ENCODE measurements at places on chromosomes 13 and 19. TPM values are rescaled to one million over a fixed set of nuclear protein-coding genes. Genes with fewer than 3 reads are reported as not detected.

DNA sequence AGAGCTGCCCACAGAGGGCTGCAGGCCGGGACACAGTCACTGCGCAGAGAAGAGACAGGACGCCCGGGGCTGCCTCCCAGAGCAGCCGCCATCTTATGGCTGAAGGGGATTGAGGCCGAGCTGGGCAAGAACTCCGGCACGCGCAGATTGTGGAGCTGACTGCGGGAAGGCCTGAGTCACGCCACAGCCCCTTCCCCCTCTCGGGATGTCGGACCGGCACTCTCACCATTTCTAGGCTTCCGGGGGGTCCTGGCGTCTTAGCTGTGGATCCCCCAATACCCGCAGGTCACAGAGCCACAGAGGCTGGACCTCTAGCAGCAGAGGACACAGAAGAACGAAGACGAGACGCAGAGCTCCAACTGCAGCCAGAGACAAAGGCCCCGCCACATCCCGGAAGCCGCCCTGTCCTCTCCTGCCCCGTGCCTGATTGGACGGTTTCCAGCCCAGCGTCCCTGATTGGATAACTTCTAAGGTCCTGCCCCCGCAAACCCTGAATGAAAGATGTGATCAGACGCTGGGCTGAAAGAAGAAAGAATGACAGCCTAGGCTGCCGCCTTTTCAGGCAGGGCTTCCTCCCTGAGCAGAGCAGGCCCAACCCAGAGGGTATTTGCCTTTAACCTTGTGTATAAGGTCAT is at the start of gene ZNF43:
Gene ZNF43 (minus strand): TSS at position 373 of the 635 bp plus-strand sequence. CDS start 144 bp downstream, at position 229.
- H3K27me3 ChIP-seq, result no peaks in the 10 kb centered on the region
- peak; percentile 97 for DNase-seq
- no peaks in the 10 kb centered on the region for H3K4me1 ChIP-seq
- H3K4me3 ChIP-seq, result peak within 1 kb of the TSS; percentile 68
- peak within 1 kb of the TSS; percentile 91 for H3K27ac ChIP-seq
- H3K36me3 ChIP-seq, result no peaks in the 10 kb centered on the region

DNA sequence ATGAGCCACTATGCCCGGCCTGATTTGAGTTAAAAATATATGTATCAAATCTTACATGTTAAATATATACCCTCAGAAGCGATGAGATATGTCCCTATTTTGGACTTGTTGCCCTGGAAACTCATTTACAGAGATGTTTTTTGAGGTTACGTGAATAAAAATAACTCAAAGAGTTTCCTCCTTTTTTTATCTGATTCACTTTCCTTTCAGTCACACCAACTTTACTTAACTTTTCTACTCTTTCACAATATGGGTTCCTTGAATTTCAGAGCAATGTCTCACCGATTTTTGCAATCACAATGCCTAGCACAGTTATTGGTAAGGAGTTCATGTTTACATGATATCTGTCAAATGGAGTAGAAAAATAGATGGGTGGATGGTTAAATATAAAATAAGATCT is 2.3 kb downstream of the OR7C2 start:
- DNase-seq, result no peak
- no peaks in the 10 kb centered on the region for H3K4me1 ChIP-seq
- no peak overlapping the region for H3K27ac ChIP-seq
- H3K36me3 ChIP-seq, result no peaks in the 10 kb centered on the region

GRCh38 chr13:112077729-112078128 is 10.8 kb downstream of the SOX1 start:
- no peaks in the 10 kb centered on the region for H3K36me3 ChIP-seq
- no peak overlapping the region for H3K27ac ChIP-seq
- H3K4me3 ChIP-seq, result no peak overlapping the region
- peaks cover 84% of the 10 kb centered on the region for H3K27me3 ChIP-seq
- no peak for DNase-seq

- no peak overlapping the region for H3K4me3 ChIP-seq
- no peak for DNase-seq
- H3K36me3 ChIP-seq, result no peaks in the 10 kb centered on the region
- H3K27me3 ChIP-seq, result no peaks in the 10 kb centered on the region
Observed at GRCh38 chr13:22789027-22789593, 391.7 kb upstream of the SGCG start.

DNA sequence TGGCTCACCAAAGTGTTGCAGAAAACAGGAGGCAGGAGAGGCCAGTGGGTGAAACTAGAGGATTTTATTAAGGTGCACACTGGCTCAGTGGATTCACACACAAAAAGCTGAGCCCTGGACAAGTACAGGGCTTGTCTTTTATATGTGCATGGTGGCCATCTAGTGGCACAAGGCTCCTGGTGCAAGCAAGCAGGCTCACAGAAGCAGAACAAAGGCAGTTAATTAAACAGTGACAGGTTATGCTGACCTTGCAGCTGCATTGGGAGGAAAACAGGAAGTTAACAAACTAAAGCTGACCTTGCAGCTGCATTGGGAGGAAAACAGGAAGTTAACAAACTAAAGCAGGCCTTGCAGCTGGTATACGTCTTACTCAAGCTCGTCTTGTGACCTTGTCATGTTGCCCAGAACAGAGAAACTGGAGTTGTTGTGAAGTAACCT is 65.3 kb upstream of the ZNF681 start:
- no peaks in the 10 kb centered on the region for H3K36me3 ChIP-seq
- H3K4me3 ChIP-seq, result no peak overlapping the region
- H3K27ac ChIP-seq, result no peak overlapping the region
- H3K27me3 ChIP-seq, result no peaks in the 10 kb centered on the region
- no peaks in the 10 kb centered on the region for H3K4me1 ChIP-seq

DNA sequence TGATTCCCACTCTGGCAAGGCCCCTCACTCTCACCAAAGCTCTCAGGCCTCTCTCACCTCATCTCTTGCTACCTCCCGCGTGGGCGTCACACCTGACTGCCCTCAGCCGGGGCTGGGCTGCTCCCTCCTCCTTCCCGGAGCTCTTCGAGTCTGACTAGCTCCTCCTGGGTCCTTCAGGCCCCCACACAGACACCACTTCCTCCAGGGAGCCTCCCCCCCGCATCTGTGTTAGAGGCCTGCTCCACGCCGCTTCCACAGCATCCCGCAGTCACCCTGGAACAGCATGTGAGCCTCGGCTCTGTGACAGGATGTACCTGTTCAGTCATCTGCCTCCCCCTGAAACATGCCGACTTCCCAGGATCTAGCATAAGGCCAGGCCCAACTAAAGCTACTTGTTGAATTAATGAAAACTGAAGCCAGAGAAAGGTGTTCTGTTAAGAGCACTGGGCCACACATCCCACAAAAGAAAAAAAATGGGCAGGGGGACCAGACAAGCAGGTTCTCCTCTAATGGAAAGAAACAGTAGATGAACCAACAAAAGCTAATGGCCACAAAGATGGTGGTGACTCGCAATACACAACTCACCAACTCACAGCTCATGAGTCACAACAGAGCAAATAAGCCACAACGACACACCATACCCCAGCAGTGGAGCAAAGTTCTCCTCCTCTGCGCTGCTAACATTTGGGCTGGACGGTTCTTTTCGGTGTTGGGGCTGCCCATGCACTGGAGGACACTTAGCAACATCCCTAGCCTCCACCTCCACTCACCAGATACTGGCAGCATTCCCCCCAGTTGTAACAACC is 3.0 kb downstream of the PPP6R1 start:
- peak; percentile 42 for DNase-seq
- H3K4me3 ChIP-seq, result no peak overlapping the region
- peak overlapping the region; percentile 73 for H3K27ac ChIP-seq
- peaks cover 43% of the 10 kb centered on the region for H3K4me1 ChIP-seq

DNA sequence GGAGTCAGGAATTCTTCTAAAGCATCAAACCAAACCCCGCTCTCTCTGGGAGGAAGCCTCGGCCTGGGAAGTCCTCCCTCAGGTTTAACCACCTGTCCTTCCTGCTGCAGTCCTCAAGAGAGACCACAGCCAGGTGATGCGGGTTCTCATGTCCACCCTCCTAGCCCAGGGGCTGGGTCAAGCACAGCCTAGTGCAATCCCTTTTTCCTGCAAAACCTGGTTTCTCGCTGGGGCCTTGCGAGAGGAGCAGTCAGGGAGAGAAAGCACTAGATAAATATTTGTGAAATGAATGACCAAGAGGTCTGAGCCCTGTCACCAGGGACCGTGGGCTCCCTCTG is 2.4 kb downstream of the SLC8A2 start:
- H3K27ac ChIP-seq, result no peak overlapping the region
- DNase-seq, result no peak
- peaks cover 64% of the 10 kb centered on the region for H3K27me3 ChIP-seq
- H3K4me1 ChIP-seq, result peaks cover 4% of the 10 kb centered on the region
- no peaks in the 10 kb centered on the region for H3K36me3 ChIP-seq

DNA sequence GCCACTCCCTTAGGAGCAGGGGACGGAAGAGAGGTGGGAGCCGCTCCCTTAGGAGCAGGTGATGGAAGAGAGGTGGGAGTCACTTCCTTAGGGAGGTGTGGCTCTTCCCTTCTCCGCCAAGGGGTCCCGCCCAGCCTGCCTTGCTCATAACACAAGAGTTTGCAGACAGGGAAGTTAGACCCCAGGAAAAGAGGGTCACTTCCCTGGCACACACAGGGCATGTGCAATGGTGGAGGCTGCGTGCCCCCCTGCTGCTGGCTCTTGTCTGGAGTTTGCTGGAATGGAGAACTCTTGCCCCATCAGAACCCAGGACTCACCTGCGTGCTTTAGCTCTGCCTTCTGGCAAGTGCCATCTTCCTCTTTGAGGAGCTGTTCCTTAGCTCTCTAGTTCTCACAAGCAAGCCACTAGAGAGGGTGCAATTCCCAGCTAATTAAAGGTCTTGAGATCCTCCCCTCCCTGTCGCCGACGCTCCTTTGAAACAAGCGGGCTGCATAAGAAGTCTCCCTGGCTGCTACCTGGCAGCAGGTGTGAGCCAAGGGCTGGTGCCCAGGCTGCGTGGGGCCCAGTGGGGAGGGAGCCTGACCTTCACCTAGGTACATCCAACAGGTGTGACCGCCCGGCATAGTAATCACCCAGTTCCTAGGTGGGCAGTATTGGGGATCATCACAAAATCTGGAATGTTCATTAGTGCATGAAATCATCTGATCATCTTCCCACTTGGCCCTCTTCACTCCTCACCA is 281.6 kb downstream of the ZNF536 start:
- DNase-seq, result no peak
- no peak overlapping the region for H3K27ac ChIP-seq
- H3K36me3 ChIP-seq, result no peaks in the 10 kb centered on the region
- H3K4me1 ChIP-seq, result no peaks in the 10 kb centered on the region

DNA sequence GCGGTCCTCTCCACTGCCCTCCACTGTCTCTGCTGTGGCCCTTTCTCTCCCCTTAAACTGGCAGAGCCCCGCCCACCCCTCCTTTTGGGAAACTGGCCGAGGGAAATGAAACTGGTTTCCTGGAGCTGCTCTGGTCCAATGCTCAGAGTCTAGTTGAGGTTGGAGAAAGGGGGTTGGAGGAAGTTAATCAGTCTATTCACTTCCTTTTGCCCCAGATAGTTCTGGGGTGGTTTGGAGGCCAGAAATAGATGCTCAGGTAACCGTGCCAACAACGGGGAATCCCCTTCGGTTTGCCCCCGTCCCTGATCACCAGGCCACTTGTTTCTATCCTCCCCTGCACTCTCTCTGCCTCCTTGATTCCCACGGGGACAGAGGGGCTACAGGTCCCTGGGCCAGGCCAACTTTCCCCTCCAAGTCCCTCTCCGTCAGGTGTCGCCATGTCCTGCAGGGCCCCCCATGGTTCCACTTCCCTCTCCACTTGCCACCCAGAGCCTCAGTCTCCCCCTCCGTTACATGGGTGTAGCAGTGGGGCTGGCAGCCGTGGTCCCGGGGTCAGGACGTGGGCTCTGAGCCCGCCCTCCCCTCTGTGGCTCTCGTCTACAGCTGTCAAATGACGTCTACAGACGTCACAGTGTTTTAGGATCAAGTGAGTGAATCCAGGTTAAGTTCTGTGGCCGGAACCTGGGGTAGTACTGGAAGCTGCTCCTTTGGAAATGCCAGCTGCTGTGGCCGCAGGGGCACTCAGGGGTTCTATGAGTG is at the start of gene IL4I1:
Gene IL4I1 (minus strand): TSS at position 25 of the 759 bp plus-strand sequence. CDS start 727 bp downstream, outside the sequence.
- no peaks in the 10 kb centered on the region for H3K36me3 ChIP-seq
- H3K4me3 ChIP-seq, result no peak within 1 kb of the TSS
- H3K27me3 ChIP-seq, result no peaks in the 10 kb centered on the region
- H3K4me1 ChIP-seq, result peaks cover 10% of the 10 kb centered on the region

DNA sequence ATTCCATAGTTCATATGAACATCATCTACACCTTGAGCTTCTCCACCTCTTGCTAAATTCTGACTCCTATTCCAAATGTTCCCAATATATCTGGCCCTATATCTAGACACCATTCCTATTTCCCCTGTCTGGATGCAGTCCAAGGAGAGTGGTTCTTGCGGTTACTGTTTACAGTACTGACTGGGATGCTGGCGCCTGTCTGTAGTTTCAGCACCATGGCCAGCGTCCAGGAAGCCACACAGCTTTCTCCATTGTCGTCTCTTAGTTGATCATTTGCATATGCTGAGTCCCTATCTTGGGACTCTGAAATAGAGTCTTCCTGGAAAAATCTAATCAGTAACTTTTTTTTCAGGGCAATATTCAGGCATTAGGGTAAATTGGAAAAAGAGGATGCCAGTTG is 14.9 kb downstream of the LAIR2 start:
- peaks cover 7% of the 10 kb centered on the region for H3K27me3 ChIP-seq
- H3K27ac ChIP-seq, result no peak overlapping the region
- DNase-seq, result peak; percentile 37
- H3K36me3 ChIP-seq, result no peaks in the 10 kb centered on the region

DNA sequence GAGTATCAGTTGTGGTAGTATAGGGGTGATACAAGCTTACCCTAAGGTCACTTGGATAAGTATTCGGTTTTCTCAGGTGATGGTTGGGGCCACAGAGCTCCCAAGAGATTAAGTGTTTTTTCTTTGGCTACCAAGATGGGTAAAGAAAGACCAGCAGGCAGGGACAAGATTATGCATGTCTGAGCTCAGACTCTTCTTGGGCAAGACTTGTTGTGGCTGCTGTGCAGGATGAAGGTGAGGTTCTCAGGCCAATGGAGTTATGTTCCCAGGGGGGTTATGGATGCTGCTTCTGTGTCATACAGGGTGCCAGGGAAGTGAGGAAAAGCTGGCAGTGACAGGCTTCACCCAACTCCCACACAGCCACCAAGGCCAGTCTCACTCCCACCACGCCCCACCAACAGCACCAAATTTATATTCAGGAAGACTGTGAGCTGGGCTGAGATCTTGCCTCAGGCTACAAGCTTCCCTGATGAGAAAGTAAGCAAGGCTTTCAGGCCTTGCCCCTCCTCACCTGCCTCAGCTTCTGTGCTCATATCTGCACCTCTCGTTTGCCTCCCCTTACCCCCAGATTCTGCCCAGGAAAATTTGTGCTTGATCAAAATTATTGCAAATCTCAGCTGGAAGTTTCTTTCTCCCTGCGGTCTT is 511.8 kb upstream of the SLITRK1 start:
- DNase-seq, result no peak
- H3K36me3 ChIP-seq, result no peaks in the 10 kb centered on the region
- H3K4me1 ChIP-seq, result no peaks in the 10 kb centered on the region
- H3K27me3 ChIP-seq, result no peaks in the 10 kb centered on the region
- H3K4me3 ChIP-seq, result no peak overlapping the region

Gene EPSTI1
- 145 TPM for total RNA-seq

Gene IFNL1
- not detected for total RNA-seq

Gene PRSS57
- not detected for total RNA-seq

Gene NAPSA
- total RNA-seq, result 3.0 TPM

Gene ACP7
- not detected for total RNA-seq

Gene SOHLH2
- not detected for total RNA-seq

Gene URAD
- total RNA-seq, result 124 TPM

Gene CELF5
- total RNA-seq, result not detected

Gene CD22
- not detected for total RNA-seq

All from transverse colon (tissue), 4 donors.